ENCODE measurements at places on chromosomes 16 and 17.

GRCh38 chr16:84379709-84380362 lies 11.5 kb downstream of the ATP2C2 start:
- no peak for DNase-seq

DNA sequence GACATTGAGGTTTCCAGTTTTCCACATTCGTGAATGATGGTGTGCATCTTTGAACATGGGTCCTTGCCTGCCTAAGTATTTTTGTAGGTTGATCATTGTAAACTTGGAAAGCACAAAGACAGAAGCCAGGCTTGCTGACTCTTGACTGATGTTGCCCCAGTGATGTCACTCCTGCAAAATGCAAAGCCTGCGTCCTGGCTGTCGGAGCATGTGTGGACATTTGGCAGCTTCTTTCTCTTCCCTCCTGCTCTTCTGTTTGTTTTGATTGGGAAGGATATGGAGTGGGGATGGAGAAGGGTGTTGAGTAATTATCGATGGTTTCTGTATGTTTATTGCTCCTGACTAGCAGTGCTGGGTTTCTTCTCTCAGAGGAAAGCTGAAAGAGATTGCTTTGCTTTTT lies 3.2 kb downstream of the NDE1 start:
- no peak for DNase-seq

DNA sequence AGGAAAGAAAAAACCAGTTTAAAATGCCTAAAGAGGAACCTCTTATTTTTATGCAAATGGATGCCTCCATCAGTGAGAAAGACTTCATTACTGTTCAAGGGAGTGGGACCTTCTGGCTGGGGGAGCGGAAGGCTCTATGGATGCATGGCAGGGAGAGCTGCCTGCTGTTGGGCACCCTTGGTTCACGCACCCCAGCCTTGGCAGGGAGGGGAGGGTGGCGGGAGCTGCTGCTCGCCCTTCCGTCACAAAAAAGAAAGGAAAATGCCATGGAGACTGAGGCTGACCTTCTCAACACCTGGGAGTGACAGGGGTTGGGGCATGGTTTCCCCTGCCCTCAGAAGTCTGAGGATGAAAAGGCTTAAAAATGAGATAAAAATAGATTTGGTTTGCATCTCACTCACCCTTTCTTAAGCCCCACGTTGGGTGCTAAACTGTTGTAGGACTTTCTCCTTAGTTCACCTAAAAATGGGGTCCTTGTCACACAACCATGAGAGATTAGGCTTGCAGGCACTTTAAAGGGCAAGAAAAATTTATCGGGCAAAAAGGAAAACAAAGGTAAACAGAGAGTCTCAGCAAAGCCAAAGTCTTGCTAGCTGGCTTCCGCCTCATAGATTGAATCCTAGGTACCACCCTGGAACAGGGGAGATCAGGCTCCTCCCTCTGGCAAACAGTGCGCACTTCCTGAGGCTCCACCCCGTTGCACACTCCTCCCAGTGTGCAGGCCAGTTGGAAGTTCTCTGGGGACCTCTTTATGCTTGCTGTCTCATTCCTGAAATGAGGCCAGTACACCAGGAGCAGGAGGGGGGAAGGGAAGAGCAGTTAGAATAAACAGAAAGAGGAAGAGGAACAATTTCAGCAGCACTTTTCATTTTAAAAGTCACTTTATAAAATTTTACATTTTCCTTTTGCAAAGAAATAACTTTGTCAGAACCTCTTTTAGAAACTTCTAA lies 31.6 kb downstream of the PHKB start:
- peak; percentile 32 for DNase-seq

DNA sequence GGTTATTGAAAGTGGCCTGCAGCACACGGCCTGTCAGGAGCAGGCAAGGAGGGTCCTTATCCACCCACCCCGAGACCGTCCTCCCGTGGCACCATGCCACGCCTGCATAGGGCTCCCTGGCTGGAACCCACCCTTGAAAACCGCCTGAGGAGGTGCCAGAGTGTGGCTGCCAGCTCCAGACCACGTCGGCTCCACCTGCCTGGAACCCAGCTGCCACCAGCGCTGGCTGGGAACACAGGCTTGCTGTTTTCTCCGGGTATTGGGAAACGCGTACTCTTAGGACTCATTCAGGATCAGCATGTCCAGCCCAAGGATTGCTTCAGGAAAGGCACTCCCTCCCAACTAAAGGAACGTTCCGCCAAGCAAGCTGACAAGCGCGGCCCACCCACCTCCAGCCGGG lies 6.7 kb downstream of the ARL16 start:
- no peak for DNase-seq

DNA sequence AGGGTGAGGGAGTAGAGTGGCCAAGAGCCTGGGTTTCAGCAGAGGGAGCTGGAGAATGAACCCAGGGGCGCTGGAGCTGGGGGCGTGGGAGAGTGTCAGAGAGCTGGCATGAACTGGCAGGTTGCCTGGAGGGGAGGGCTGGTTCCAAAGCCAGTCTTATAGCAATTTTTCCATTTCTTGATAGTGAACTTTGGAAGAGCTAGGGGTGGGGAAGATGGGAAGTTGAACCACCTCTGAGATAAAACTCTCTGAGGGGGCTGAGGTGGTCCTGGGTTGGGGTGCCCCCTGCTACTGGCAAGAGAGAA lies 36.9 kb downstream of the ADGRG5 start:
- no peak for DNase-seq

DNA sequence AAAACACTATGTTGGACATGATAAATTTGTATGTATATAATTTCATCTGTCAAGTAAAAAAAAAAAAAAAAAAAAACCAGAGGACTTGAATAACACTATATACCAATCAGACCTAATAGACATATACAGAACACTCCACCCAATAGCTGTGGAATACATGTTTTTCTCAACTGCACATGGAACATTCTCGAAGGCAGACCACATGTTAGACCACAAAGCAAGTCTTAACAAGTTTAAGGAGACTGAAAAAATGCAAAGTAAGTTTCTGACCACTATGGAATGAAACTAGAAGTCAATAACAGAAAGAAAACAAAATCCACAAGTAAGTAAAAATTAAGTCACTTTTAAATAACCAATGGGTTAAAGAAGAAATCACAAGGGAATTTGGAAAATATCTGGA lies 8.4 kb upstream of the CNTNAP4 start:
- DNase-seq: no peak

- DNase-seq: no peak
Measured at GRCh38 chr16:5634666-5635180, 537.1 kb upstream of the EEF2KMT start.

- DNase-seq: peak; percentile 59
Measured at GRCh38 chr16:87806261-87806640, 40.5 kb upstream of the KLHDC4 start.

DNA sequence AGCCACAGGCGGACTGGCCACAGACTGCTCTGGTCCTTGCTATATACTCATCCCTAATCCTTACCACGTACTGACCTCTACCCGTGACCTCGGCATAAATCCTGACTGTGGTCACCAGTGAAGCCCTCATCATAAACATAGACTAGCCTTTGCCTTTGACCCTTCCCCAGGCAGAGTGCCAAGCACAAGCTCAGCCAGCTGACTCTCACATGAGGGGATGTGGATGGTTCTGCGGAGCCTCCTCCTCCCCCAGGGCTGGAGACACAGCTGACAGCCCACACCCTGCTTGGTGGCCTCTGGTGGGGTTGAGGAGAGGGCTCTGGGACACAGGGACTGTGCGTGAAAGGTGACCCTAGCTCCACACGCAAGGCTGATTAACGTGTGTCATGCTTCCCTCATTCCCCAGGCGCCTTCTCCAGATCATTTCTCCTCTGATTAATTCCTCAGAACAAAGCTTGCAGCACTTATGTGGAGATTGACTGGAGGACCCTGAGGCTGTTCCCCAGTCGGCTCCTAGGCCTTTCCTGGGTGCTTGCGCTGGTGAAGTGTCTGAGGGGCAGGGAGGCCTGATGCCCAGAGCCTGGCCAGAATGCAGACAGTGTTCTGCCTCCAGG lies 241.5 kb upstream of the NLRP1 start:
- no peak for DNase-seq

DNA sequence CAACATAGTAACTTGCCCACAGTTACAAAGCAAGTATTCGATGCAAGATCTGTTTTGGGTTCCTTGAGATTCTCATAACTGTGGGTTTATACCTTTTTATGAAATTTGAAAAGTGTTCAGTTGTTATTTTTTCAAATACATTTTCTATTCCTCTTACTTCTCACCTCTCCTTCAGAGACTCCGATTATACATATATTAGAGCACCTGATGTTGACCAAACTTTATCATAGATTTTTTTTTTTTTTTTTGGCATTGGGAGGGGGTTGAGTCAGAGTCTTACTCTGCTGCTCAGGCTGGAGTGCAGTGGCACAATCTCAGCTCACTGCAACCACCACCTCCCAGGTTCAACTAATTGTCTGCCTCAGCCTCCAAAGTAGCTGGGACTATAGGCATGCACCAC lies 51.3 kb upstream of the RBBP6 start:
- DNase-seq: no peak

- no peak for DNase-seq
Measured at GRCh38 chr17:60908324-60908723, 230.7 kb downstream of the BCAS3 start.

DNA sequence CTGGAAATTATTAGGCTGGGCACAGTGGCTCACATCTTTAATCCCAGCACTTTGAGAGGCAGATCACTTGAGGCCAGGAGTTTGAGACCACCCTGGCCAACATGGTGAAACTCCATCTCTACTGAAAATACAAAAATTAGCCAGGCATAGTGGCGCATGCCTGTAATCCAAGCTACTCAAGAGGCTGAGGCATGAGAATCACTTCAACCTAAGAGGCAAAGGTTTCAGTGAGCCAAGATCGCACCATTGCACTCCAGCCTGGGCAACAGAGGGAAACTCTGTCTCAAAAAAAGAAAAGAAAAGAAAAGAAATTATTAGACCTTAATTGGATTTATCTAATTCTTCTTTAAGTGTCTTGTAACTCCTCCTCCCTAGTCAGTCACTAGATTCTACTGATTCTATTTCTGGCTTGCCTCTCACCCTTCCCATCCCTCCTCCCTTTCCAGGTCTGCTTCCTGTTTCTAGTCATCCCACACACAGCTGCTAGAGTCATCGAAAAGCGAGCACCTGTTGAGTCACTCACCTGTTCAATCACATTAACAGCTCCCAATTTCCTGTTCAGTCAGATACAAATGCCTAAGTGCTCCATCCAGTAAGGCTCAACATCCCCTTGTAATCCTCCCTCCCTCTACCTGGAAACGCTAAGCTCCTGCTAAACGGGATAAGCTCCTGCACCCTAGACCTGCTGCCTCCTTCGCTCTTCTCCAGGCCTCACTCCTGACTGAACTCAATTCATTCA lies 34.6 kb downstream of the ERN1 start:
- DNase-seq: peak; percentile 19

DNA sequence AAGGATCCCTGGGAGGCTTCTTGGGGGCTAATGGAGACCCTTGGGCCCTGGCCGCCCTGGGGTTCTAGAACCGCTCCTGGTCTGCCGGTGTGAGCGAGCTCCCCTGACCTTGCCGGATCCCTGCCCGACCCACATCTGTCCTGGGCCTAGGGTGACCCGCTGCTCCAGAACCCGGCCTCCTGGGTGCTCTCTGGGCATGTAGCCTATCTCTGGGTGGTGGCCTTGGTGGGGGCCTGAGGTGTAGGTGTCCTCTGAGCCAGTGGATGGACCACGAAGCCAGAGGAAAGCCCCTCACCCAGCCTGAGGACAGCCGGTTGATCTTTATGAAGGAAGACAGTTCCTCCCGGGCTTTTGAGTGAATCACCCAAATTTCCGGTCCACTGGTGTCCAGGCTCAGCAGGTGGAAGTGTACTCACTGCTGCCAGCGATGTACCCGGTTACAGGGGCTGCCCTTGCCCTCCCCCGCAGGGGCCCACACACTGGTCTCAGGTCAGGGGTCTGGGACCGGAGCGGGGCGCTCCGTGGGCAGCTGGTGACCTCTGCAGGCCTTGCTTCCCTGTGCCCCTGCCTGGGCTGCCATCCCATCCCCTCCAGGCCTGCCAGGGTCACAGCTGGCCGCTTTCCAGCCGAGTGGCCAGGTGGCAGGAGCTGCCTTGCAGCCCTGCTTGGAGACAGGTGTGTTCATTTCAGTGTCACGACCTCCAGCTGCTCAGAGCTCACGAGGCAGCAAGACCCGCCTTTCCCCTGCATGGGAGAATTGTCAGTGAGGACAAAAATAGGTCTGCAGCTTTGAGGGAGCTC lies 10.5 kb upstream of the GSE1 start:
- no peak for DNase-seq

DNA sequence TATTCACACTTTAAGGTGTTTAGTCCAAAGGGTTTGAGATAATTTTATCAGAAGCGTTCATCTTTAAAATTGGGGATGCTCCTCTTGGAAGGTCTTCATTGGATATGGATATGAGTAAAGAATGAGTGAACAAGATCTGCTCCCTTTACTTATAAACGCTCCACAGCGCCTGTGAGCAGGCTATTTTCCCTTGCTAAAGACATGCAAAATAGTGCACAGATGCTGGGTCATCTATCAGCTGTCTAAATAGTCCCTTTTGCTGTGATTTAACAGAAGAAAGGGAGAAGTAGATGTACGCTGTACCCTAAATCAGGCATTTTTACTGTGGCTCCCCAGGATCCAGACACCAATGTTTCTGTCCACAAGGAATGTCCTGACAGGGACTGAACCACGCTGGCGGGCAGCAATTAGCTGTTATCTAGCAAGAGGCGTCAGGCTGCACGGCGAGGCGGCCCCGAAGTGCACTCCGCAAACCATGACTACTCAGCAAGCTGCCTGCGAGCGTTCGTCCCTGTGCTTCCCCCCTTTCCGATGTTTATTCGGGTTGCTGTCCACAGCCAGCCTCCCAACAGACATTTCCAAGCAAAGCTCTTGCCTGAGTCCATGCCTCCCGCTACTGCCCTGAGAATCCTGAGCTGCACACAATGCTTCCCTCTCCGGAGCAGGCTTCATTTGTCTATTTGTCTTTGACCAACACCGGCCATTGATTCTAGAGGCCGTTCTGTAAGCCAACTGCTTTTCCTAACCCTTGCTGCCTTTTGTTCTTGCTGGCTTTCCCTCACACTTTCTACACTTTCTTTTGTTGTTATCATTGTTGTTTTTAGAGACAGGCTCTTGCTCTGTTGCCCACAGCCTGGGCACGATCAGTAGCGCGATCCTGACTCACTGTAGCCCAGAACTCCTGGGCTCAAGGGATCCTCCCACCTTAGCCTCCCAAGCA lies 55.7 kb upstream of the CNEP1R1 start:
- DNase-seq: no peak

DNA sequence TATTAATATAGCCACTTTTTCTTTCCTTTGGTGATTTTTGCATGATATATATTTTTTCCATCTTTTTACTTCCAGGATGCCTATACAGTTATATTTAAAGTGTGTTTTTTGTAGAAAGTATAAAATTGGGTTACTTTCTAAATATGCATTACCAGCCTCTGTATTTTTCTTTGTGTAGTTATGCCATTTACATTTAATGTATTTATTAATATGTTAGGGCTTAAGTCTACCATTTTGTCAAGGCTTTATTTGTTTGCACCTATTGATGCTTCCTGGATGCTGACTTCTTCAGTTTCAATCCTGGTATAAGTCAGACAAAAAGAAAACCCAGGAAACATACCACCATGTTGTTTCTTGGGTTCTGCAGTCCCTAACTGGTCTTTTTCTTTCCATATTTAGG lies 911.1 kb upstream of the GOT2 start:
- DNase-seq: no peak

GRCh38 chr16:11742536-11743307 lies at the start of gene TXNDC11:
Gene TXNDC11 (minus strand): TSS chr16:11742857. CDS start chr16:11742730, 127 bp downstream.
- DNase-seq: peak; percentile 99

GRCh38 chr17:49596613-49597244 lies 21.1 kb downstream of the NXPH3 start:
- DNase-seq: no peak

All from activated CD4-positive, alpha-beta T cell treated with anti-CD3 and anti-CD28 coated beads for 48 hours (primary cell).